Sigmoid colon (tissue), 7 donors: ENCODE measurements at places on chromosomes 7 and 10.
A peak's percentile ranks its signal among the peaks of the same experiment; 100 is the strongest.

- peaks cover 25% of the 10 kb centered on the region for H3K4me1 ChIP-seq
- DNase-seq = no peak
- H3K36me3 ChIP-seq = no peaks in the 10 kb centered on the region
- H3K27me3 ChIP-seq = no peaks in the 10 kb centered on the region
- peak overlapping the region; percentile 89 for H3K27ac ChIP-seq
Measured at GRCh38 chr7:28684650-28685241, 272.4 kb downstream of the CREB5 start.

DNA sequence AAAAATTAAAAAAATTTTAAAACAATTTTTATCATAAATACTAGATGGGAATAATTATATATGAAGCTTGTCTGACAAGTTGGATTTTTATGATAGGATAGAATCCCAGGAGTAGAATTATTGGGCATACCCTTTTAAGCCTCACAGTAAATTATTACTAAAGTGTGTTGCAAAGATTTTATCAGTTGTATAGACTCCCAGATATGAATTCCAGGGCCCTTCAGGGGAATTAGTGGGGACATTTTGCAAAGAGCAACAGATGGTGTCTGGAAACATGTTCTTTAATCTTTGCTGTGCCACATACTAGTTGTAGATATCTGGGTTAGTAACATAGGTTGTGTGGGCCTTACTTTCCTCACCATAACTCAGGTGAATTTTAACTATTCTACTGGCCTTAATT, 28.7 kb downstream of the ZEB1 start:
- no peaks in the 10 kb centered on the region for H3K36me3 ChIP-seq
- DNase-seq = no peak
- no peak overlapping the region for H3K4me3 ChIP-seq
- H3K4me1 ChIP-seq = peaks cover 87% of the 10 kb centered on the region
- no peak overlapping the region for H3K27ac ChIP-seq

- no peaks in the 10 kb centered on the region for H3K27me3 ChIP-seq
- H3K36me3 ChIP-seq = no peaks in the 10 kb centered on the region
- no peak overlapping the region for H3K4me3 ChIP-seq
- DNase-seq = no peak
- H3K27ac ChIP-seq = no peak overlapping the region
- no peaks in the 10 kb centered on the region for H3K4me1 ChIP-seq
Measured at GRCh38 chr7:98807068-98808048, 62.5 kb downstream of the TMEM130 start.

GRCh38 chr7:41994746-41995110, 242.3 kb downstream of the GLI3 start:
- peak overlapping the region; percentile 16 for H3K27ac ChIP-seq
- H3K27me3 ChIP-seq = no peaks in the 10 kb centered on the region
- no peaks in the 10 kb centered on the region for H3K36me3 ChIP-seq
- peaks cover 38% of the 10 kb centered on the region for H3K4me1 ChIP-seq

DNA sequence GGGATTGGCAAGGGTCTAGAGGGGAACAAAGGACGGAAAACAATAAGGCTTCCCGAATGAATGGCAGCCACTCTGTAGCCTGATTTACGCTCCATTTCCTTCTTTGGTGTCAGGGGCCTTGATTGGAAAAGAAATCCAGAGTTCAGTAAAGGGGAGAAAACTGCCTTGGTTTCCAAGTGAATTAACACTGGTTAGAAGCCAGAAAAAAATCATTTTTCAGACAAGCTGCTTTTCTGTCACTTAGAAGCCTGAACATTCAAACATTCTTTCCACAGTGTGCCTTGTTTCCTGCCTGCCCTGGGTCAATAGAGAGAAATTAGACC, 283 bp upstream of the TRDMT1 start:
- H3K36me3 ChIP-seq = no peaks in the 10 kb centered on the region
- H3K4me3 ChIP-seq = peak overlapping the region; percentile 67
- H3K27ac ChIP-seq = peak overlapping the region; percentile 90
- H3K27me3 ChIP-seq = no peaks in the 10 kb centered on the region

- DNase-seq = peak; percentile 91
- H3K36me3 ChIP-seq = no peaks in the 10 kb centered on the region
- peak overlapping the region; percentile 71 for H3K4me3 ChIP-seq
- H3K4me1 ChIP-seq = peaks cover 29% of the 10 kb centered on the region
- no peaks in the 10 kb centered on the region for H3K27me3 ChIP-seq
Measured at GRCh38 chr7:95772771-95773581, 622 bp downstream of the DYNC1I1 start.

DNA sequence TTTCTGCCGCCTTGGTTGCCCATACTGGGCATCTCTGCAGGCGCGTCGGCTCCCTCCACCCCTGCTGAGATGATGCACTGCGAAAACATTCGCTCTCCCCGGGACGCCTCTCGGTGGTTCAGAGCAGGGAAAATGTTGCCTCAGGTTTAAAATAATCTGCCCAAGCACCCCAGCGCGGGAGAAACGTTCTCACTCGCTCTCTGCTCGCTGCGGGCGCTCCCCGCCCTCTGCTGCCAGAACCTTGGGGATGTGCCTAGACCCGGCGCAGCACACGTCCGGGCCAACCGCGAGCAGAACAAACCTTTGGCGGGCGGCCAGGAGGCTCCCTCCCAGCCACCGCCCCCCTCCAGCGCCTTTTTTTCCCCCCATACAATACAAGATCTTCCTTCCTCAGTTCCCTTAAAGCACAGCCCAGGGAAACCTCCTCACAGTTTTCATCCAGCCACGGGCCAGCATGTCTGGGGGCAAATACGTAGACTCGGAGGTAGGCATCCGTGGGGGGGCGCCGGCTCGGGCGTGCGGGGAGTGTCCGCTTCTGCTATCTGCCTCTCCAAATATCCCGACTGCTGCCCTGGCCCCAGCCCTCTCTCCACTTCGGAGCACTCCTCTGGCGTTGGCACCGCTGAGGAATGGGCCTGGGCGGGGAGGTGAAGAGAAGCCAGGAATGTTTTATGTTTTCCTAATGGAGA, at the start of gene CAV1:
Gene CAV1, plus strand, starts transcription at position 428 of the 689 bp plus-strand sequence. Its CDS starts 27 bp downstream, at position 455.
- H3K27me3 ChIP-seq = no peaks in the 10 kb centered on the region
- peaks cover 18% of the 10 kb centered on the region for H3K4me1 ChIP-seq
- peak within 1 kb of the TSS; percentile 98 for H3K27ac ChIP-seq
- peak within 1 kb of the TSS; percentile 89 for H3K4me3 ChIP-seq
- peak; percentile 96 for DNase-seq

- H3K27ac ChIP-seq = no peak overlapping the region
- no peak for DNase-seq
- H3K4me3 ChIP-seq = no peak overlapping the region
- H3K4me1 ChIP-seq = no peaks in the 10 kb centered on the region
Measured at GRCh38 chr7:132537456-132538145, 38.7 kb downstream of the PLXNA4 start.
